ENCODE measurements at places on chromosomes 3 and 15. TPM values are rescaled to one million over a fixed set of nuclear protein-coding genes. Genes with fewer than 3 reads are reported as not detected.
A peak's percentile ranks its signal among the peaks of the same experiment; 100 is the strongest.

Gene HOMER2
- 129 TPM for total RNA-seq

Gene DUOXA1
- 104 TPM for total RNA-seq

DNA sequence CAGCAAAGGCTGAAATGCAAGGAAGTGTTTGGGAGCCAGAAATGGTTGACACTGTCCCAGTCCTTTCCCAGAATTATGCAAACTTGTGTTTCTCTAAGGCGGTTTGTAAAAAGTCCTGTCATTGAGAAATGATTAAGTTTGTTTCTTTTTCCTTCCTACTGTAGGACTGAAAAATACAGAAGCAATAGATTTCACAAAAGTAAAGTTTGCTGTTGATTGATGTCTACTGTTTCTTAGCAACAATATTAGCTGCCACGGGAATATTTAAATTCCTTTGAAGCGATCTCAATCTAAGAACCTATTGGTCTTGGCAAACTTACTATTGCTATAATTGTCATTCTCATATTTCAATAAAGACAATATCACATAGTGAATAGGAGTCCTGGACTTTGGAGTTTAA, 100.7 kb upstream of the IL12A start:
- DNase-seq, result no peak

GRCh38 chr15:93029836-93030429, 59.1 kb downstream of the RGMA start:
- peak; percentile 83 for DNase-seq

DNA sequence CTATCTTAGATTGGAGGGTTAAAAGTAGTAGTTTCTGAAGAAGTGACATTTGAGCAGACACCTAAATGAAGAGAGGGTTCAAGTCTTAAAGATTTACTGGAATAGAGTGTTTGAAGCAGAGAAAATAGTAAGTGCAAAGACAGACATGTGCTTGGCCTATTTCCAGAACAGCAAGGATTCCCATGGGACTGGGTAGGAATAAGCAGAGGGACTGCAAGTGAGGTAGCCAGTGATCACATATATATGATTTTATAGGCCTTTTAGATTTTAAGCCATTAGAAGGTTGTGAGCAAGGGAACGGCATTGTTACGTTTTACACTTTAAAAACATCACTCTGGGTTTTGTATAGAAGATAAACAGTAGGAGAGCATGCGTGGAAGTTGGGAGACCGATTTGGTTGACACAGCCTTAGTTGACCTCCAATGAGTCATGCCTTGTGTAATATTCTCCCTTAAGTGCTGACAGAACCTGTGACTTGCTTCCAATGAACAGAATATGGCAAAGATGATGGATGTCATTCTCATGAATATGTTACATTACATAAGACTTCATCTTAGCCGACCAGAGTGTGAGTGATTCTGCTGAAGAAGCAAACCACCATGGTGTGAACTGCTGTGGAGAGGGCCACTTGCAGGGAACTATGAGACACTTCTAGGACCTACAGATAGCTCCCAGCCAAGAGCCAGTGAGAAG, 37.1 kb upstream of the SLC4A7 start:
- peak; percentile 67 for DNase-seq

GRCh38 chr15:62362144-62362543, 197.1 kb upstream of the C2CD4B start:
- DNase-seq, result no peak

DNA sequence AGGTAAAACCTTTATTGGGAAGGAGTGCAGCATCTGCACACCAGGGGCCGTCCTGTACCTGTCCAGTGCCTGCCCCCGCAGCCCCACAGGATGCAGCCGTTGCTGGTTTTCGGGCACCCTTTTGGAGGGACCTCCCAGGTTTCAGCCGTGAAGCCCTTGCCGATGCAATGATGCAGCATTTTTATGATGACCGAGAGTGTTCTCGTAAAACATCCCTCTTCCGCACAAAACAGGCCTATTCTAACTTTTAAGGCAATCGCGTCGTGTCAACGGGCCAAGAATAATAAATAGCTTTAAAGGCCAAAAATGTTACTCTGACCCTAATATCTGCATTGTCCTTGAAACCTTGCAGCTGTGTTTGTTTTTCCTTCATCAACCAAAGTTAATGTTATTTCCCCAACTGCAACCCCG, 126.1 kb downstream of the LRRK1 start:
- DNase-seq, result no peak

- DNase-seq, result no peak
Observed at GRCh38 chr3:172550347-172550943, 27.2 kb upstream of the TNFSF10 start.

GRCh38 chr15:31463521-31464102, 137.0 kb downstream of the KLF13 start:
- DNase-seq, result peak; percentile 76

Measured in lower leg skin (tissue), 4 donors.